ENCODE measurements at places on chromosomes 11 and 22.

- DNase-seq = no peak
Measured at GRCh38 chr11:121800240-121800639, 315.8 kb downstream of the BLID start.

DNA sequence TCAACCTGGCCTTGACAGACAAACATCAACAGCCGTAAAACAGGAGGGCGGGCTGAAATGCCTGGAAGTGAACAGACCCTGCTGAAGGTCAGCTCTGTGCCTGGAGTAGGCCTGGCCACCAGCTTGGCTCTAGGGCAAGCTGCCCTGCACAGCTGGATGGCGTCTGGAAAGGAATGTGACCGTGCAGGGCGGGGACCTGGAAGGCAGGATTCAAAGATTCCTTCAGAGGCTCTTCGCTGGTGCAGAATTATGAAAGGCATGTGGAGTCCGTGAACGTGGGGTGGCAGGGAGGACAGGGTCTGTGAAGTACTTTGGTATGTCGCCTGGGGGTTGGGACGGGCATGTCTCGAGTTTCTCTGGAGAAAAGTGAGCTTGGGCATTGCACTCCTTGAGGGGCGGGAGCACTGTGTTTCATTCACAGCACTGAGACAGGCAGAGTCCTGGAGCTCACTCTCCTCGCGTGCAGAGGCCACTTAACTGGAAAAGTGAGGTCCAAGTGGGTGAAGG lies 1.5 kb downstream of the EHD1 start:
- no peak for DNase-seq

DNA sequence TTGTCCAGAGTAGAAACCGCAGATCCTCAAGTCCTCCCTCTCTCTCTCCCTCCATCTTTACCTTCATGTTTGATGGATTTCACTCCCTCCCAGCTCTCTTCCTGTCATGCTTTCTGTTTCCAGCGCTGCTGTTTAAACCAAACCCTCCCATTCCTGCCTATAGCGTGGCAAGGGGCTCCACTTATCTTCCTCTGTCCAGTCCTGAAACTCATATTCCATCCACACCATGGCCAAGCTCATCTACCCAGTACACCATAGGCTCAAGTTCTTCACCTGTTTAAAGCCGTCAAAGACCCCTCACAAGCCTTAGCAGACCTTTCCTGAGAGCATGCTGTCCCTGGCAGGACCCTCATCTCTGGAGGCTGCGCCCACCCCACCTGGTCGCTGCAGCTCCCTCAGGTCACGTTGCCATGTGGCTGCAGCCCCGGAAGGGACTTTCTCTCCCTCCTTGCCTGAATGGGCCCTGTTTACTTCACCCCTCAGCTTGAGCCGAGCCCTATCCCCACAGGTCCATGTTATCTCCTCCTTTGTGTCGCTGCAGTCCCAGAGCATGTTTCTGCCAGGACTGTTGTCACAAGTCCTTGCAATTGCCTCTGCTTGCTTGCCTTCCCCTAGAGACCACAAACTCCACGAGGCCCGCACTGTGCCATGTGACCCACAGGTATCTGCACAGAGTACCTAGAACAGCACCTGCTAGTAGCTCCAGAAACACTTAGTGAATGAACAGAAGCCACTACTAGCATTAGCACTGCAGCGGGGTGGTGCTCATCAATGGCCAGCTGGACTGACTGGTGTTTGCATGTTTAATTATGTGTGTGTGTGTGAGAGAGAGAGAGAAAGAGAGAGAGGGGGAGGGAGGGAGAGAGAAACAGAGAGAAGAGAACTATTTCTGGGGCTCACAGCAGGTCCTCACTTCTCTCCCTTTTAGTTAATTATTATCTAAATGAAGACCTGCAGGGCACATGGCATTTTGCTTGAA lies 149.4 kb upstream of the SNX19 start:
- no peak for DNase-seq

DNA sequence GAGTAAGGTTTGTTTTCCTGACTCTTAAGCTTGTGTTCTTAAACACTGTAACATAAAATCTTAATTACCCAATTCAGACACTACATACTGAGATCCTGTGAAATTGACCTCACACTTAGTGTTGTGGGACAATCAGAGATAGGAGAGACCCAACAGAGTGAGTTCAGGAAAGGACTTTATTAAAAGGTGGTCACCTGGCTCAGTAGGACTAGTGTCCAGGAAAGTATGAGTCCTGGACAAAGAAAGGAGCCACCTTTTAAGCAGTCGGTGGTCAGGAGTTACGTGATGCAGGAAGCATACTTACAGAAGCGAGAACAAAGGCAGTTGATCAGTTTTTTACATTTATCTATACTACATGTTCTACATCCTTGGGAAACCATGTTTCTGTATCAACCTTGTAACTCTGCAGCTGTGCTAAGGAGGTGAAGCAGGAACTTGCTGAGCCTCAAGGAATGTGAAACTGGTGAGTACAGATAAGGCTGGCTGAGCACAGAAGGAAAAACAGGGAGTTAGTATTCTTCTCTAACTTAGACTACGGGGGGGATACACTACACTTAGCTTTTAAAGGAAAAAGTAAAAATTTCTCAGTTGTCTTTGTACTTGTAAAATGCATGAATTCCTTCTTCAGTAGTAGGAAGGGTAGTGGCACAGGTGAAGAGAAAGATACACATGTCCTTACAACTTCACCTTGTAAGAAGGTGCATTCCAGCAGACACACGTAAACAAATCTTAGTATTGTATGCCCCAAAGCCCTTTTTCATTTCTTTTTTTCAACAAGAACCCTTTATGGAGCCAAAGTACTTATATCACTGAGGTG lies 15.1 kb downstream of the OR51E1 start:
- no peak for DNase-seq

DNA sequence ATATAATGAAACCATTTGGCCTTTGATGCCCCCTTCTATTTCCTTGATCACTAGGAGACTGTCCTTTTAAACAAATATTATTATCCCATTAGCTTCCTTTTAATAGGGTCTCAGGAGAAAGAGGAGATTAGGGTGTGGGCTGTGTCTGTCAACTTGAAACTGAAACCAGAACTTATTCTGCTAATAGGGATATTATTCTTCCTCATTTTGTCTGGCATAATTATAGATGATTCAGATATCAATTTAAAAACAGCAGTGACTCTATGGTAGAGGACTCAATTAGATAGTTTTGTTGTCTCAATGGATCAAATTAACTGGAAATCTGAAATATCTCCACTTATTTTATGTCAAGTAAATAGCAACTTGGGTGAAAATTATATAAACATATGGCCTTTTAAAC lies 584.9 kb upstream of the CCDC90B start:
- DNase-seq = no peak

GRCh38 chr11:134074346-134074745 lies 5.5 kb downstream of the JAM3 start:
- no peak for DNase-seq

DNA sequence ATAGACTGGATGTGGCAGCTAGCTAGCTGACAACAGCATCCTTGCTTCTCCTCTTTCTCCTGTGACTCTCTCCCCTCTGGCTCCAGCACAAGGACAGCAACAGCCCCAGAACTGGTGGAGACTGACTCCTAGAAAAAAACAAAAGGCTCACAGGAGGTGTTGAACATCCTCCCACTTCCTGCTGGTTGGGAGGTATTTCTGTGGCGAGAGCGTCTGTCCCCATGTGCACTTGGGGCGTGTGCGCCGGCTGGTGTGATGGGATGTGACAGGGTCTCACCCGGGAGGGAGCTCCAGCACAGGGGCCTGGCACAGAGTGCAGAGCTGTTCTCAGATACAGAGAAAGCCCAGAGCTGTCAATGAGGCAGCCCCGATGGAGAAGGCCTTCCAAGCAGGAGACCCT lies 107.2 kb upstream of the E2F8 start:
- no peak for DNase-seq

DNA sequence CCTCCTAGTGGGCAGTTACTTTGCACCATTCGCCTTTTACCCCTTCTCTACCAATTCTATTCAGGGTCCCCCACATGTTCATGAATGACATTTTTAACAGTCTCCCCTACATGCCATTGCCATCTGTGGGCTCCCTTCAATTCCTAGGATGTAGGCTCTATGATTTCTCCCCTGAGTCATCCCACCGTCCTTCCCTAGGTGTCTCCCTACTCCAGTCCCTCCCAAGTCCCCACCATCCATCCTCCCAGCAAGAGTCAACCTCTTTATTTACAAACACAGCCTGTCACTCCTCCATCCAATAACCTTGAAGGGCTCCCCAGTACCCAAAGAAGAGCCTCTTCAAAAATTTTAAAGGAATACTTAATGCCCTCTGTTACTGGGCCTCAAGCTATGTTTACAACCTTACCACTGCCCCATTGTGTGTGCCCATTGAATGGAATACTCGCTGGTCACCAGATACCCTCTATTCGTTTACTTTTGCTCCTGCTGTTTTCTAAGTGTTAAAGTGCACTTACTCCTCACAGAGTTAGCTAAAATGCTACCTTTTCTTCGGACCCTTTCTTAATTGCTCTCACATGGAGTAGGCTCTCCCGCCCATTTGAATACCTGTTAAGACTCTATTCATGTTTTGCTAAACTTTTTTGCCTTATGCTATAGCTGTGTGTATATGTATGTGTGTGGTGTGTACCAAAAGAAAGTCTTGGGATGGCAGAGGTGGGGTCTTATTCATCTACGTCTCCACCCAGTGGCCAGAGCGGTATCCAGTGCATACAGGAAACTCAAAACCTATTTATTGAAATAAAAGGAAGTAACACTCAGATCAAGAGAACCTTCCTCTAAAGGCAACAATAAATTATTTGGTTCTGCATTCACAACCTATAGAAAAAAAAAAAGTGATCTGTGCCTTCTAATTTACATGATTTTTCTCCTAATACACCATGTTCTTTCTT lies 235.8 kb upstream of the CCDC90B start:
- peak; percentile 6 for DNase-seq

DNA sequence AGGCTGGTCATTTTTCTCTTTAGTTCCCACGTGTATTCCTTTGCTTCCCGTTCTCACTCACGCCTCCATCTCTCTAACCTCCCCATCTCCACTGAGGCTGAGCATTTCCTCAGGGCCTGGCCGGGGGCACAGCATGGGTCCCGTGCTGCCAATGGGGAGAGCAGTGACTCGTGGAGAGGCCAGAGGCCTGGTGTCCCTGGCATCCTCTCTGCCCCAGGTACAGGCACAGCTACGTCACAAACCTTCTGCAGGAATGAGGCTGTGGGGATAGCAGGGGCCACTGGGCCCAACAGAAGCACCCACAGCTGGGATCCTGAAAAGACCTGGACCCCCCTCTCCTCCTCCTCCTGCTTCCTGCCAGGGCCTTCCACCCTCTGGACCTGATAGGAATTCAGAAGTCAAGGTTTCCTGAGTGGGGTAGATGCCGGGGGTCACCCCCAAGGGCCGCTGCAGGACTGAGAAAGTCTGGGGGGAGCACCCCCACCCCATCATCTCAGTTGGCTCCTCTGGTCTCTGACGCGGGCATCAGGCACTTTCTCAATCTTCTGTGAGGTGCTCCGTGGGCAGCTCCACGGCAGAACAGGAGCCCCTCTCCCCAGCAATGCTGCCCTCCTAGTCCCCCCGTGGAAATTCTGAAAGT lies 11.8 kb downstream of the PNPLA5 start:
- DNase-seq = no peak

- no peak for DNase-seq
Measured at GRCh38 chr11:17395978-17396377, 7.5 kb upstream of the KCNJ11 start.

DNA sequence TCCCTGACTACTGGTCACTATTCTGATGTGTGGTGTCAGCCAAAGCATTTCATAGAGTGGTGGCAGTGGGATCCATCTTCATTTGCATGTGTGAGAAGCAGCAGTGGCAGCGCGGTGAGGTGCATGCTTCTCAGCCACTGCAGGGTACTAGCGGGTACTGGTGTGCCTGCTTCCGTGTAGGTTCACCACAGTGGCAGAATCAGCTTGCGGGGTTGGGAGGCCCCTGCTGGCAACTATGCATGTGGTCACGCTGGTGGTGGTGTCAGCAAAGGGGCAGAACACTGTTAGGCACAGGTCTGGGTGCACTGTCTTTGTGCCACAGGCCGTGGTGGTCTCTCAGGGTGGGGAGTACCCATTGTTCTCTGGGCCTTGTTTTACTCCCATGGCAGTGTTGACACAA lies 286.4 kb upstream of the TENM4 start:
- DNase-seq = no peak

GRCh38 chr11:72787216-72788104 lies 6.4 kb downstream of the STARD10 start:
- peak; percentile 81 for DNase-seq

GRCh38 chr11:62607714-62608113 lies 4.9 kb downstream of the EML3 start:
- no peak for DNase-seq

GRCh38 chr11:117859488-117860112 lies 16.9 kb downstream of the FXYD6 start:
- DNase-seq = no peak

DNA sequence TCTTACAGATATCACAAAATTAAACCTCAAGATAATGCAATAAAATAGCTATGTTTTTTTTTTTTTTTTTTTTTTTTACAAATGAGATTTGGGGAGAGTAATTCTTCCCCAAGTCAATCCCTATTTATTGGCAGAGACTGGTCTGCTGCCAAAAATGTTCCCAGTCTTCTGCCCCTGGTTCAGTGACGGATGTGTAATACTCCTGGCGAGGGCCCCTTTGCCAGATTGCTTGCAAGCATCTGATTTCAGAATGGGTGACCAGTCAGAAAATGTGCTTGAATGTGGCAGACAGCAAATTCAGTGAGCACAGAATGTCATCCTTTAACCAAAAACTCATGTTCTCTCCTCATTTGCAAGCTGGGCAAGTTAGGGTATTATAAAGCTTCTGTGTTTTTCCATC lies 363.8 kb upstream of the MTNR1B start:
- DNase-seq = no peak

DNA sequence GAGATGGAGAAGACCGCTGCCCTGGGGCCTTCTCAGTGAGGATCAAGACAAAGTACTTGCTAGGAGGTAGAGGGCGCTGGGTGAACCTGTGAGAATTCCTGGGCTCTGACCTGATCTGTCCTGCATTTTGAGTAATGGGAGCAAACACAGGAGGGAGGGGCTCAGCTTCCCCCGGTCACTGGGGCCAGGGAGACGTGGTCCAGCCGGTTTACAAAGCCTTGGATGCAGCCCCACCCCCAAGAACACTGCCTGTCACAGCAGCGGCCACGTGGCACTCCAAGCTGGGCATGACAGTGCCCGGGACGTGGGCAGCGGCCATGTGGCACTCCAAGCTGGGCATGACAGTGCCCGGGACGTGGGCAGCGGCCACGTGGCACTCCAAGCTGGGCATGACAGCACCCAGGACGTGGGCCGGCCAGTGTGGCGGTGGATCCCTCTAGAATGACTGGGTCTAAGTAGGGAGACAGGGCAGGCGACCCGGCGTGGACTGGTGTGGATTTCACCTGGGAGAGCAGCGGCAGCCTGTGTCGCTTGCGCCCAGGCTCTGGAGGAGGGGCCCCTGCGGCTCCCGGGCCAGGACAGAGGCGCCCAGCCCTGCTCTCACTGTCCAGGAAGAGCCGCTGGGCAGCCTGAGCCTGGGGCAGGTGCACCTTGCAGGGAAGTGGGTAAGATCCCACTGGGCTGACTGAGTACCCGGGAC lies 2.5 kb upstream of the TTLL8 start:
- DNase-seq = no peak

GRCh38 chr22:39129746-39130145 lies 22.7 kb downstream of the CBX7 start:
- DNase-seq = no peak
